ENCODE measurements at places on chromosomes 3 and 15. TPM values are rescaled to one million over a fixed set of nuclear protein-coding genes. Genes with fewer than 3 reads are reported as not detected.
A peak's percentile ranks its signal among the peaks of the same experiment; 100 is the strongest.

Gene RUBCN
- total RNA-seq: 41.7 TPM

Gene RTP3
- not detected for total RNA-seq

Gene SCN11A
- total RNA-seq: 0.05 TPM

Gene GRIP2
- 0.10 TPM for total RNA-seq

Gene ALG1L2
- 1.0 TPM for total RNA-seq

Gene BLM
- total RNA-seq: 7.8 TPM

DNA sequence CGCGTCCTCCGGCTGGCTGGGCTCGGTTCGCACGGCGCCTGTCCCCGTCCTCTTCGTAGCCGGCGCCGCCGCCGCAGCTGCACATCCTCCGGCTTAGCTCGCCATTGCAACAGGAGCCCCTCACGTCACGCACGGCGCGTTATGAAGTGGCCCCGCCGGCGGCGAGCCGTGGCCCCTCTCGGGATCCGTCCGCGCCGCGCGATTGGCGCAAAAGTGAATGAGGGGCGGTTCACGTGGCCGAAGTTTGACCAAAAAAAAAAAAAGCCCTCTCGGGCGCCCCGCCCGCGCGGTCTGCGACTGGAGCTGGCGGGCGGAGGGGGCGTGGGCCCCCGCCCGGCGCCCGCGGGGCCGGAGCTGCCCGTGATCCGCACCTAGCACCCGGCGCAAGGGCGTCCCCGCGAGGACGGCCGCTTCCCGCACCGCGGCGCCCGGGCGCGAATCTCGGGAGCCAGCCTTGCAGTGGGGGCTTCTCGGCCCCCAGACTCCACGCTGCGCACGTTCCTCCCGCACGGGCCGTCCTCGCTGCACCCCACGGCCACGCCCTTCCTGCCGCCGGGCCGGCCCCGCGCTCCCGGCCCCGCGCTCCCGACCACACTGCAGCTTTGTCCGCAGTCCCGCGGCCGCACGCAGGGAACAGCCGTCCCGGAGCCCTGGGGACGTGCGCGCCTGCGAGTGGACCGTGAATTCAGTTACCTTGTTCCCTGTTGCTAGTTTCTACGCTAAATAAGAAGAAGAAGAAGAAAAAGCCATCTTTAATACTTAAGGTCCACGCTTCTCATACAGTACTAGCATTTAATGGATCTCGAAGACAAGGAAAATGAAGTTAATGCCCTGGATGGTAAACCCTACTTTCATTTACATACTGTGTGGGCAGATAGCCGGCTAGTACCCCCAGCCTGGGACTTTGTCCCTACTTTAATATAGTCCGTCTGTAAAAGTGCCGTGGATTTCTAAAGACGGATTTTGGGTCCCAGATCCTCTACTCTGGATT, at the start of gene CHSY1:
TSS of gene CHSY1 (minus strand) at position 219 of the 991 bp plus-strand sequence. CDS start 592 bp downstream, outside the sequence.
- DNase-seq: peak; percentile 73

GRCh38 chr15:85766001-85766831, 28.5 kb downstream of the KLHL25 start:
- no peak for DNase-seq

- DNase-seq: no peak
Observed at GRCh38 chr15:86355801-86356200, 276.1 kb downstream of the AGBL1 start.

GRCh38 chr3:76267851-76268380, 482.6 kb upstream of the ZNF717 start:
- no peak for DNase-seq

GRCh38 chr3:144384241-144384979, 412.8 kb downstream of the DIPK2A start:
- no peak for DNase-seq

DNA sequence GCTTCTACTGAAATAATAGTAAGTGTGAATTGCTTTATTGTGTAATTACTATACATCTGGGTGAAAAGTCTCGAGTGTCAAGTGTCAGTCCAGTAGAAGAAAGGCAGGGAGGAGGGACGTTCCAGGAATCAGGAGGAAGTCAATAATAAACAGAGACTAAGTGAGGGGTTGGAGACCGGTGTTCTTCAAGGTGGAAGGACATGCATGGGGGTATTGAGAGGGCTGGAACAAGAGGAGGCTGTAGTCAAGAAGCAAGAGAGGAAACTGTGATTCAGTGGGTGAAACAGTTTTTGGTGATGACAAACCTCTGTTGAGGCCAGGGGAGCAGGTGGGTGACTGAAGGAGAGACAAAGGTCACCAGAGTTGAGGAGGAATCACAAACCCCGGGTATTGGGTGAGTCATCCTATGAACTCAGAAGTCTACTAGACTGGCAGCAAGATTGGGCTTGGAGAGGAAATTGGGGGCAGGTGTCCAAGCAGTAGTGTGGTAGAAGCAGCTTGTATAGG, 11.6 kb upstream of the SCAMP5 start:
- no peak for DNase-seq

DNA sequence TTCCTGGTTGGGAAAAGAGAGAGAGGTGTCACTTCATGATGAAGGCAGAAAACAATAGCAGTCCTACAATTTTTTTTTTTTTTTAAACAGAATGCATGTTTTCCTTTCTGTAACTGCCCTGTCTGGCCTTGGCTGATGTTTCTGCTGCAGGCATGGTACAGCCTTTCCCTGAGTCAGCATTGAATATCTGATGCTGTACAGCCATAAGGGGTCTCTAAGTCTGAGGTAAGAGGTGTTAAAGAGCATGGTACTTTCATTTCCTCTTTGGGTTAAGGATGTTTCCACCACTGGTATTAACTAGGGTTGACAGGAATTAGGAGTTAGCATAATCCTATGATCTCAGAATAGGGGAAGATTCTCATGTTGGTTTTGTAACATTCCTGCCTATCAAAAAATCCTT, 147.4 kb downstream of the CHST2 start:
- no peak for DNase-seq

DNA sequence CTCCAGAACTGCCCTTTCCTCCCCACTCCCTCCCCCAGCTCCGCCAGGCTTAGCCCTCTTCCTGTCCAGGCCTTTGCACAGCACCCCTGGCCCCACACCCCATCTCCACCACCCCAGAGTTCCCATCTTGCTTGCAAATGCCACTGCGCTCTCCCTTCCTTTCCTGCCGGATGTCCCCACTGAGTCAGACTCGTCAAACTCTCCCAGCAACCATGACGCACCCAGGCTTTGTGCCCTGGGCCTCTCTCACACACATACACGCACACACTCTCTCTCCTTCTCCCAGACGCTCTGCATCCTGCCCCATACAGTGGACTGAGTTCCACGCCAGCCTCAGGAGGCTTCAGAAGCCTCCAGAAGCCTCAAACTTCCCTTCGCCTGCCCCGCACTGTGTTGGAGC, 2.8 kb upstream of the CCDC9B start:
- DNase-seq: no peak

- no peak for DNase-seq
Observed at GRCh38 chr3:81195478-81195877, 566.0 kb downstream of the GBE1 start.

DNA sequence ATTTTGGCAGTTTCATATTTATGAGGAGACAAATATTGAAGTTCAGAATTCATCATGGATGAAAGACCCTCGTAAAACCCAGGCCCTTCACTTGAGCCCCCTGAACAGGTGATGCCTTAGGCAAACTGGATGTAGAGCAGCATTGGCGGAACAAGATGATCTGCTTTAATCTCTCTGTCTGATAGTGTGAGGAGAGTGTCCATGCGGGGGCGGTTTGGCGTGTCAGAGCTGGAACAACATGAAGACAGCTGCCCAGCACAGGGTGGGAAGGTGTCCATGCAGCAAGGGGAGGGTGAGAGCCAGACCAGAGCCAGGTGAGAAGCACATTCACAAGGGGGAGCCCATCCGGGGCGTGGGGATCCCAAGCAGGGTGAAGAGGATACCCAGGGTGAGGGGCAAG, 31.8 kb upstream of the ANP32A start:
- no peak for DNase-seq

- no peak for DNase-seq
Observed at GRCh38 chr3:5136919-5137429, 14.9 kb downstream of the ARL8B start.

DNA sequence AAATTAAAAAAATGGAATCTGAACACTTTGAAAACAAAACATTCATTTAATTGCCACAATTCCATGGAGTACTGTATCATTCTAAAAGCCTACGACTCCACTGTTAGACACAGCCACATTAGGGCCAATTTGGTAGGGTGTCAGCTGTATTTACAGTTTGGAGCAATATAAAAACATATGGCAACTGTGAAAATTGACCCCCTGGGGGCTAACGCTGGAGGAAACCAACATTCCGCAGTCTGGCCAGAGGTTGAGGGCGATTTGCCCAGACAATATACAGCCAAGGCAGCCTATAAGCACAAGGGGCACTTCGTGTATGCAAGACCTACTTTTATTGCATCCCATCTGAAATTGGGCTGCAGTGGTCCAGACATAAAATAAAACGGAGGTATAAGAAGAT, 476.5 kb upstream of the WNT5A start:
- no peak for DNase-seq

All from T-helper 17 cell (primary cell).